Activated CD8-positive, alpha-beta memory T cell treated with anti-CD3 and anti-CD28 coated beads for 1 hour (primary cell): ENCODE measurements at places on chromosomes 6 and 20.

DNA sequence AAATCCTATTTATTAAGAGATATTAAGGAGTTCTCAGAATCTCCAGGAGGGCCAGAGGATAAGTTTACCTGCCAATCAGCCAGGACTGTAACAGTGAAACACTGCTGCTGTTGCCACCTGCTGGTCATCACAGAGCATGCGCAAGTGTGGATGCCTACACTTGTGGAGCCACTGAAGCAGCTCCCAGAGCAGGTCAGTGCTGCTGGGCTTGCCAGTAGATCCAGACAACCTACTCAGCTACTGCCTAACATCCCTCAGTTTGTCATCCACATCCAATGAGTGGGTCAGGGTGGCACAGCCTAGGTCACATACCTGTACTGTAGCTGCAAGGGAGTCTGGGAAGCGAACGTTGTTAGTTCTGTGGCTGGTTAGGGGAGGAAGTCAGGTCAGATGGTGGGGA is 18.3 kb upstream of the NHSL1 start:
- peak; percentile 27 for DNase-seq

- no peak for DNase-seq
Measured at GRCh38 chr6:41702771-41703494, 32.5 kb downstream of the TFEB start.

DNA sequence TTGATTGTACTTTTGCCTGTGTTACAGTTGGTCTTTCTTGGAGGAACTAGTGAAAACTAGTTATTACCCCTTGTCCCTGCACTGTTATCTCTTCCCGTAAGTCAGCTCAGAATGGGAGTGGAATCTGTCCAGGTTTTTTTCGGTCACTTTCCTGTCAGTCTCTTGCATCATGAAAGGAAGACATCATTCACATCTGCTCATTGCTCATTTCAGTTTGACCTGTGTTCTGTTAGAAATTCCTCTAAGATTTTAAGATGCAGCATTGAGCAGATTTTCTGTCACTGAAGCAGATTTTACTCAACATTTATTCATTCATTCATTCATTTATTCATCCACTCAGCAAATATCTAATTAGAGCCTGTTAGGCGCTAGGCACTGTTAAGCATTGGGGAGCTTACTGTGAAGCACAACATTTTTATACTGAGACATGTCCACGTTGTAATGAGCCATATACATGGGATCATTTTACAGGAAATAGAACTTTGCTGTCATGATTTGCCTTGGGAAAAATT is 33.1 kb upstream of the HINT3 start:
- DNase-seq = no peak

DNA sequence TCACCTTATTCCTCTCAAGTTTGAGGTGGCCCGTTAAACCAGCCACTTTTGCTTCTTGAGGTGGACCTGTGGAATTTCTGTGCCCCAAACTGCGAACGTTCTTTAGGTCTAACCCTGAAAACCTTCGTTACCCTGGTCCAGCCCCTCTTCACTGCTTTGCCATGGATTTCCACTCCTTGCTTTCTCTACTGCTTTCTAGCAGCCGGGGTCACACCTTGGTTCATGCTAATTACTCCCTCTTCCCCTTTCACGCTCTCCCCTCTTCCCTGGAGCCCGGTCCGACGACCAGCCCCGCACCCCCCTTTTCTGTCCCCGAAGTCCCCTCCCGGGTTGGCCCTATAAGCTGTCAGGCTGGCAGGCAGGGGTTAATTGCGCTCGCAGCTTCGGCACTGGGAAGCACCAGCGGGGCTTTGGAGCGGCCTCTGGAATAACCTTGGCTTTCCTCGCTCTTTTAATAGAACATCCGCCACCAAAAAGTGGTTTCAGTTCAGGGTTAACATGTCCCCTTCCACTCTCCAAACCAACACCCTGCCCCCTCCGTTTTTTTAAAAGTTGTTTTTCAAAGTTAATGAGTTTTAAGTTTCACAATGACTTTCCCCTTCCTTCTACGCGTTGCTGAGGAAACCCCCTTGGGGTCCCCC is 1.4 kb upstream of the HIVEP1 start:
- DNase-seq = no peak

- DNase-seq = no peak
Measured at GRCh38 chr20:4521170-4521968, 200.3 kb upstream of the PRND start.

GRCh38 chr6:39927159-39927558 is 7.1 kb downstream of the MOCS1 start:
- DNase-seq = no peak

DNA sequence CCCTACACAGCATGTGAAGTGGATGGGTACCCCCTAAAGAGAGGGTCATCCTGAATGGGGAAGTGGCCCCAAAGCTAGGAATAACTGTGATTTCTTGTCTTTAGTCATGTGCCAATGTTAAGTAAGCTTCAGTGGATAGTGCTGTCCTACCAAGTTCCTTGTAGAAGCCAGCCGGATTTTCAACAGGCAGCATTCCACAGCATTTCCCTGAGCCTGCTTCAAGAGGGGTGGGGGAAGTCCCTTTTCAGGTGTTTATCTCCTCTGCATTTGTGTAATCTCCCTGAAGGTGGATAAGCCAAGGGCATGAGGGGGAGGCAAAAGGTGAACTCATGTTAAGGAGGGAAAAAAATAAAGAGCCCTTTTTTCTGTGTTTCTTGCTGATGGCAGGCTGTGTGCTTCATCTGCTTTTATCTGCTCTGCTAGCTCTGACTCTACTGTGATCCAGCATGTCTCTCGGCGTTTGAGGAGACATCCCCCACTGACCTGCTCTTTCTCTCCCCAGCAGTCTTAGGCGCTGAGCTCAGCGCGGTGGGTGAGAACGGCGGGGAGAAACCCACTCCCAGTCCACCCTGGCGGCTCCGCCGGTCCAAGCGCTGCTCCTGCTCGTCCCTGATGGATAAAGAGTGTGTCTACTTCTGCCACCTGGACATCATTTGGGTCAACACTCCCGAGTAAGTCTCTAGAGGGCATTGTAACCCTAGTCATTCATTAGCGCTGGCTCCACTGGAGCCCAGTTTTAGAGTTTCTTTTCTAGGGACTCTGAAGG is 1.9 kb downstream of the EDN1 start:
- DNase-seq = no peak

GRCh38 chr20:59414936-59415623 is 114.7 kb downstream of the EDN3 start:
- no peak for DNase-seq

DNA sequence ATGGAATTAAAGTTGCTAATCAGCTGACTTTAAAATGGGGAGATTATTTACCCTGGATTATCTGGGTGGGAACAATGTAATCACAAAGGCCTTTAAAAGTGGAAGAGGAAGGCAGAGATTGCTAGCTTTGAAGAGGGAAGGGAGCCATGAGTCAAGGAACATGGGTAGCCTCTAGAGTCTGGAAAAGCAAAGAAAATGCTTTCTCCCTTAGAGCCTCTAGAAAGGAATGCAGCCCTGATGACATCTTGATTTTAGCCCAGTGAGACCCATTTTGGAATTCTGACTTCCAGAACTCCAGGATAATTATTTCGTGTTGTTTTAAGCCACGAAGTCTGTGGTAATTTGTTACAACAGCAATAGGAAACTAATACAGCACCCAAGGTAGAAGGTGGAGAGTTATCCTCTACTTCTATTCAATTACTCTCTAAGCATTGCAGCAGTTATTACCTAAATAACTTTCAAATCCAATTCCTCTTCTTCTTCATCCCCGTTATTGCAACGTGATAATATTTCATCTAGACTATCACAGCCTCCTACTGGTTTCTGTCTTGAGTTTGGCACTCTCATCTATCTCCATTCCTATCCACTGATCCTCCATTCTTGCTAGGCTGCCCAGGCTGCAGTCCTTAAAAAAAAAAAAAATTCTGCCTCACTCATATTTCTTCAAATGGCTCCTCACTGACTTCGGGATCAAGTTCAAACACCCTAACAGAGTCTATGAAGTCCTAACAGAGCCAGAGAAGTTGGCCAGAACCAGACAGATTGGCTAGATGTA is 224.3 kb downstream of the BTBD9 start:
- DNase-seq = no peak

DNA sequence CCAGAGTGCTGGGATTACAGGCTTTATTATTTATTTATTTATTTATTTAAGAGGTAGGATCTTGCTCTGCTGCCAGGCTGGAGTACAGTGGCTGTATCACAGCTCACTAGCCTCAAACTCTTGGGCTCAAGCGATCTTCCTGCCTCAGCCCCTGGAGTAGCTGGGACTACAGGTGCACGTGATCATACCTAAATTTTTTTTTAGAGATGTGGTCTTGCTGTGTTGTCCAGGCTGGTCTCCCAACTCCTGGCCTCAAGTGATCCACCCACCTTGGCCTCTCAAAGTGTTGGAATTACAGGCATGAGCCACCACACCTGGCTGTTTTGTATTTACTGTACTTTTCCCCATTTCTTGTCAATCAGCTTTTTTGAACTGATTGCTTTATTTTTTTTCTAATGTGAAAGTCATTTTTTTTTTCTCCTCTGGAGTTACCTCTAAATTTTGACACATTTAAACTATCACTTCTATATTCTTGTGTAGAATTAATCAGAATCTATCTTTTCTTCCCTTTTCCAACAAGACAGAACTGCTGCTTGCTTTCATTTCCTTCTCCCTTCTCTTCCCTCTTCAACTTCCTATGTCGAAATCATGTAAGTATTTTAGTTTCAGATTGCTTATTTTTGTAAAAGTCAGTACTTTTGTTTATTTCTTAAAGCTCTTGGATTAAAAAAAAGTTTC is 12.0 kb downstream of the PANK2 start:
- DNase-seq = no peak

DNA sequence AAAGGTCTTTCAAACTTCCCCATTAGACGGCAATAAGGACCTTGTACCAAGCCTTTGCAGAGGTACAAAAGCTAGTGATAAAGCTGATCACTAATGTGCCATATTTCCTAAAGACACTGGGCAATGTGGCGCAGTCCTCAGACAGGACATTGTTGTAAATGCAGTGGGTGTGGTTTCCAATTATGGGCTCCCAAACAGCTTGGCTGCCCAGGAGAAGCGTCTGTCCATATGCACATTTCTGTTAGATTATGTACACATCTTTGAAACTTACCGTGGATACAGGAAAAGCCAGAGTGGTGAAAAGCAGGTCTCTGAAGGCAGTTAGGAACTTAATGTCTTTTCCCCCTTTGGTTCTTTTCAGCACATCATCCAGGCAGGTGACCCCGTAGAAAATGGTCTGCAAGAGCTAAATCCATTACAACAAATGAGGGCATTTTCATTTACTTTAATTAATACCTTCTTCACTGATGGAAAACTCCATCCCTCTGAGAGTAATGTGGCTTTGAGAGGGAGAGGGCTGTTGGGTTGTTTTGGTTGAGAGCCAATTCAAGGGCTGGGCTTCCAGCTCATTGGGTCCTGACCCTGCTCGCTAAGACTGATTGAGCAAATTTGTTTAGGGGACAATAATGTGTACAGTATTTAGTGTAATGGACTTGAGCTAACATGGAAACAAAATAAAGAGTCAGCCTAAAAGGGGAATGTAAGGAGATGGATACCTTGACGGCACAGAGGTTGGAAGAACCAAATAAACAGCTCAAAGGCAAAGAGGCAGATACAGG is 10.4 kb downstream of the ADTRP start:
- DNase-seq = no peak

GRCh38 chr20:5977223-5977622 is 26.8 kb downstream of the MCM8 start:
- no peak for DNase-seq

DNA sequence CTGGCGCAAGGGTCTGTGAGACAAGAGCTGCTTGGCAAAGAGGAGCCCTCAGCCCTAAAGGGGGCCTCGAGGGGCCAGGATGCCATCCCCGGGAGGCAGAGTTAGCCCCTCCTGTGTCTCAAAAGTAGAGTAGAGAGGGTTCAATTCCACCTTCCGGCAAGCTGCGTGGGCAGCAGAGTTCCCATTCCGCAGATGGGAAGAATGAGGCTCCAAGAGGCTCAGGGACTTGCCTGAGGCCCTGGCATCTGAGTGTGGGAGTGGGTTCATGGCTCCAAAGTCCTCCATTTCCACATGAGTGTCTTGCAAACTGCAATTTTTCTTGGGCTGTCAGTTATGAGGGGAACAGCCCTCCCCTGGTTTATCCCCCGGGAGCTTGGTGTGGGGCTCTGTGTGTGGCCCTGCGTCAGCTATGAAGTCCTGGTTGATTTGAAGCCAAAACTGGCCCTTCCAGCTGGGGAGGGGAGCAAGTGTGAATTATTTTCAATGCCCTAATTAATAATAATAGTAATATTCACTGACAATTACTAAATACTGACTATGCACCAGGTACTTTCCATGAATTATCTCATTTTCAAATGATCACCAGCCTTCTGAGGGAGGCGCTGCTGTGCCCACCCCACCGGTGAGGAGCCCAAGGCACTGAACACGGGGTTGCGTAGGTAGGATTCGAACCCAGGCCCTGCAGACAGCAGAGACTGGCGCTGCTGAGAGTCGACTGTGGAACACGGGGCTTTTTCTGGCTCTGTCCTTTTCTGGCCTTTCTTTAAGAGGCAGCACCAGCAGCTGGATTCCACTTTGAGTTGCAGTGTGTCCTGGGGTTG is 153.0 kb upstream of the PTPN1 start:
- DNase-seq = no peak

DNA sequence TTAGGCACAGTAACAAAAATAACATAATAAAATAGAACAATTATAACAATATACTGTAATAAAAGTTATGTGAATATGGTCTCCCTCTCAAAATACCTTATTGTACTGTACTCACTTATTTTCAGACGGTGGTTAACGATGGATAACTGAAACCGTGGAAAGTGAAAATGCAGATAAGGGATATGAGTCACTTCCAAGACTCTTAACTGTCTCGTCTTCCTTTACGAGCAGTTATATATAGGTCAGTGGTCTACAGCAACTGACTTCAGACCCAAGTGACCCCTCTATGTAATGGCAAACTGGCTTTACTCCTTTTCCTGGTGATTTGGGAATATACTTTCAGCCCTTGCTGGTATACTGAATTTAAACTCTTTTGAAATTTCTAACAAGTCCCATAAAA is 261.4 kb downstream of the SLC35F1 start:
- no peak for DNase-seq

- no peak for DNase-seq
Measured at GRCh38 chr6:105021399-105021798, 64.5 kb downstream of the LIN28B start.

DNA sequence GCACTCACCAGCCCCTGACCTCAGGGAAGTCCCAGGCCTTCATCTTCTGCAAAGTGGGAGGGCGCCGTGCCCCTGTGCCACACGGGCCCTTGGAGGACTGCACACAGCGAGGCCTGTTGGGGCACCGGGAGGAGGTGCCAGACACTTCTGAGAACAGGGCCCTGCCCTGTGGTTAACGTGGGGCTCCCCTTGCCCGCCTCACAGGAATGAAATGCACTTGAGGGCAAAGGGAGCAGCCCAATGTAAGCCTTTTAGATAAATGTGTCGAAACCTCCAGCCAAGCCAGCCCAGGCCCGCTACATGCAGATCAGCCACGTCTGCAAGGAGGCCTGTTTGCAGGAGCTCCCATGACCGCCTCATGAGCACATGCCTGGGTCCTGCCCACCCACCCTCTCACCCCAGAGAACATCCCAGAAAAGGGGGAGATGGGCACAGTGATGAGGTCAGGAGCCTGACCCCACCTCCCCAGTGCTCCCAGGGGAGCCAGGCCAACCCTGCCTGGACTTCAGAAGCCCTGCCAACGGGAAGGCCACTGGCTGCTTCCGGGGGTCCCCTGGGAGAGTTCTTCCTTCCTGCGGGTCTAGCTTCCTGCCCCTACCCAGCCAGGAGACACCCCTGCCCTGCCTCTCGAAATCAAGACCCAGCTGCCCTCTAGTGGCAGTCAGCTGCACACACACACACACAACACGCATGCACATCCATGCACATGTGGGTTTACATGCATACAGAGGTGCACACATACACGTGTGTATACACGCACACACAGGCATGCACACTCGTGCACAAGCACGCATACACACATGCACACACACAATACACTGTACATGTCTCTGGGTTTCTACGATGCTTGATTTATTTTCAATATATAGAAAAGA is 178.7 kb downstream of the TAF4 start:
- DNase-seq = no peak
